ENCODE measurements at places on chromosomes 5 and 9.

GRCh38 chr9:29144476-29144875, 1571.2 kb upstream of the C9orf72 start:
- DNase-seq: no peak

DNA sequence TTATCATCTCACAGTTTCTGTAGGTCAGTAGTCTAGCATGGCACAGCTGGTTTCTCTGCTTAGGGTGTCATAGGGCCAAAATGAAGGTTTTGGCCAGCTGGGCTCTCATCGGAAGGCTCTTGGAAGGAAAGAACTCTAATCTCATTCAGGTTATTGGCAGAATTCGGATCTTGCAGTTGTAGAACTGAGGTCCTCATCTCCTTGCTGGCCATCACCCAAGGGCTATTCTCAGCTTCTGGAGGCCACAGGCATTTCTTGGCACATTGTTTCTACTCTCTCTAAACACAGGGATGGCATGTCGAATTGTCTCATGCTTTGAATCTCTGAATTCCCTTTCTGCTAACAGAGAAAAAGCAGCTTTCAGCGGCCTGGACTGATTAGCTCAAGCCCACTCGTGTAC, 258.0 kb upstream of the SMARCA2 start:
- DNase-seq: no peak

DNA sequence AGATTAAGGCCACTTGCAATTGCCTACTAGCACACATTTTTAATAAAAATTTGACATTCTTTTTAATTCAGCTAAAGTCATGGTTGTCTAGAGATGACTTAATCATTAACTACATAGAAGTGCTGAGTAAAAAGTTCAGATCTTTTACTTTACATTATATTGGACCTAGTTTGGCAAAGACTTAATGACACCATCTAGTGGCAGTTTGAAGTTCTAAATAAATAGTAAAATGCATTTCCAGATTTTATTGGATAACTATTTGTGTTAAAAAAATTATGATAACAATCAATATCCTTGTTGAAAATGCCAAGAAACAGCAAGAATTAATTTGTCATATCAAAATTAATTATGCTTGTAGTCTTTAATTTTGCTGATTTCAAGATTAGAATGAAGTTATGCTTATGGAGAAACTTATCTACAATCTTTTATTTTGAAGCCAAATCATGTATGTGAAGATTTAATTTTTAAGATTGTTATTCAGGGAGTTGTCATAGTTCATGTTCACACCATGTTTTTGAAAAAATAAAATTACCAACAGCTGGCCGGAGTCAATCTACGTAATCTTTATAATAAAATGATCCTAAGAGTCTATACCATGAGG, 69.6 kb upstream of the PJA2 start:
- no peak for DNase-seq

- peak; percentile 33 for DNase-seq
Observed at GRCh38 chr9:111599092-111599954, at the start of gene PTGR1. Gene PTGR1 (minus strand): TSS chr9:111599647. CDS start chr9:111597422, 2,225 bp downstream.
